Activated naive CD4-positive, alpha-beta T cell (primary cell): ENCODE measurements at places on chromosomes 7 and 10.

- DNase-seq = no peak
Observed at GRCh38 chr10:129759214-129760002, 204.7 kb downstream of the EBF3 start.

DNA sequence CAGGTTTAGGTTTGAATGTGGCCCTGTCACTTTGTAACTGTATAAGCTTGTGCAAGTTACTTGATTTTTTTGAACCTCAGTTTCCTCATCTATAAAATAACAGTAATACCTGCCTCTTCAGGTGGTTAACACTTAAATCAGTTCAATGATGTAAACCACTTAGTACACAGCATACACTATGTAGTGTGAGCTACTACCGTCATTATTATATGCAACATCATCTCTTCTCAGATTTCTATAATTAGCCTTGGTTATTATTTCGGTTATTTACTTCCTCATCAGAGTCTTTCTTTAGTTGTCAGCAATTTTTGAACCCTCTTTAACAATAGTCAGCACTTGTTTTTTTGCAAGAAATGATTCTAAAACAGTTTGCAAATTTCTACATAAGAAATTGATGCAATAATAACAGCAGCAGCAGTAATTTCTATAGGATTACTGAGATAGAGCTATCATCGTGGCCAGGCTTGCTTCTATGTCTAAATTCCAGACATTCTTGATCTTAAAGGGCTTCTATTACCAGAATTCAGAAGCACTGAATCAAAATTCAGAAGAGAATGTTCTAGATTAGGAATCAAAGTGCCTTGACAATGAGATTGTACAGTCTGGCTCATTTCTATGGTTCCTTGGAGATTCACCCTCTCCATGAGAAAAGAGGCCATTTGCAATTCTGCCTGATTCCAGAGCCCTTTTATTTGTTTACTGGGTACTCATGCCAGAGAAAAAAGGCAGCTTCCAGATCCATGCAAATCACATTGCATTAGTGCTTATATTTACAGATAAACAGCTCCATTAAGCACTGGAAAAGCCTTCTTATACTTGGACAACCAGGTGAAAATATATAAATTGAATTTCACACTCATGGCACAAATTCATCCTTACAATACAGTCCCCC, 25.0 kb upstream of the WDR11 start:
- DNase-seq = no peak

- no peak for DNase-seq
Observed at GRCh38 chr10:69641261-69641980, 11.4 kb downstream of the FAM241B start.

- no peak for DNase-seq
Observed at GRCh38 chr7:117176206-117176605, 146.7 kb downstream of the WNT2 start.

GRCh38 chr7:19023477-19023876, 94.0 kb downstream of the TWIST1 start:
- no peak for DNase-seq

GRCh38 chr7:120504386-120504785, 231.4 kb downstream of the KCND2 start:
- DNase-seq = no peak

DNA sequence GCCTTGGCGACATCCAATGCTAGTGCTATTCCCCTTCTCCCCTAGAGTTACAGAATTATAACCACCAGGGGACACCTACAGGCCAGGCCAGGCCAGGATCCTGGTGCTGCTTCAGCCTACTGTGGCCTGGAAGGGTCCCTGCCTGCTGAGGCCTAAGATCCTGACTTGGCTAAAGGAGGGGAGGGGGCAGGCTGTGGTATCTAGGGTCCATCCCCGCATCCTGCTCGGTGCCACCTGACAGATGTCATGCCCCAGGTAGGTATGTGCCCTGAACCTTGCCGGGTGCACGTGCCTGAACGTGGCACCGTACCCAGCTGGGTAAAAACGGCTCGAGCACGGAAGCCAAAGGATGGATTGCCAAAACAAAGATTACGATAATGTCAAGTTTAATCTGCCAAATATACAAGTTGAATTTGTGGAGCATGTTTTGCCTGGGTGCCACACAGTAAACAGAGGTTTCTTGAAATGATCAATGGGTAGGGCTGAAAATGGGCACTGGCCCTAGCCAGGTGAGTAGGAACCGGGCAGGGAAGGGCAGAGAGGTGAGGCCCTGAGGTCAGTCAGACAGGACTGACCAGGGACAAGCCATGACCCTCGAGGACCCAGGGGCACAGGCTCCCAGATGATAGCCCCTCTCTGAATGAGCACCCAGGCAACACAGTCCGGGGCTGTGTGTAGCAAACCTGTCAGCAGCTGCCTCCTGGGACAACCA, 12.6 kb downstream of the PDAP1 start:
- no peak for DNase-seq

- DNase-seq = peak; percentile 13
Observed at GRCh38 chr10:80196270-80196949, 8.9 kb downstream of the ANXA11 start.

DNA sequence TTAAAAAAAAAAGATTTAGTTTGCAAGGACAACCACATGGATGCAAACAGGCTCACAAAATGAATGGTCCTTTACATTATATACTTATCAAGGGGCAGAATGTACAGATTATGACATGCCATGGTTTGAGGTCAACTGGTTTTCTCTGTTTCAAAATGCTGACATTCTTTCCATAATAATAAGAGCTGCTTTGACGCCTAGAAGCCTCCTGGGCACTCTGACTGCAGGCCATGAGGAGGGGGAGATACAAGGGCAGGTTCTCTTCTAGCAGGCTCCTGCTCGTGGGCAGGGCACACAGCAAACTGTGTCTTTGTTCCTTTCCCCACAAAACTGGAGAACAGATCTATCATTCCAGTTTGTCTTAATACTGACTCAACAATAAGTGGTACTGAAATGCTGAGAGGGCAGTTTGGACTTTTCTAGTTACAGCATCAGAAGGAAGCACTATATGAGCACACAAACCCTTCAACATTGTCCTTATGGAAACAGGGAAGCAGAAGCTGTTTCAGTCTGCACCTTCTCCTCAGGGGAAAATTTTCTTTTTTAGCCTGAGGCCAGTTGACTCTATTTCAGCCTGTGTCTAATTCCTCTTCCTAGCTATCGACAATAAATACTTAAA, 314.9 kb upstream of the AOAH start:
- DNase-seq = no peak

DNA sequence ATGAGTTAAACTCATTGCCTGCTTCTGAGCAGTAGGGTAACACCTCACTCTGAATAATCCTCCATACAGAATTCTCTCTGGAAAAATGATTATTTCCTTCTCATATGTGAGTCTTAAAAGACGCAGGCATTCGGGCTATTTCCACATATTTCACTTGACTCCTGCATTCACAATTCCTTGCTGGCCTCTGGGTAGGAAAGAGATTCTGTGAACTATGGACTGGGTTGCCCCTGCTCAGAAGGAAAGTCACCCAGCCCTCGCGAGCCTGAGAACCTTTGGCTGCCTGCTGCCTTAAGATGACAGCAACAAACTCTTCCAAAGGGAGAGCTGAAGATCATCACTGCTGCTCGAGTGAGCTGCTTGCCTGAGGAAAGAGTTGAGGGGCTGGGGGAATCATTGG, 216.8 kb downstream of the BAMBI start:
- no peak for DNase-seq
